T-helper 22 cell (primary cell): ENCODE measurements at places on chromosomes 1 and 21.

GRCh38 chr1:24896176-24896575 lies 33.9 kb downstream of the RUNX3 start:
- no peak for DNase-seq

- no peak for DNase-seq
Measured at GRCh38 chr21:29018540-29018939, 609 bp downstream of the RWDD2B start.

- DNase-seq: no peak
Measured at GRCh38 chr1:1920057-1920607, 1.1 kb upstream of the TMEM52 start.

GRCh38 chr1:155125946-155126555 lies 1.6 kb upstream of the EFNA1 start:
- no peak for DNase-seq

- no peak for DNase-seq
Measured at GRCh38 chr1:30120245-30121000, 603.0 kb downstream of the MATN1 start.

DNA sequence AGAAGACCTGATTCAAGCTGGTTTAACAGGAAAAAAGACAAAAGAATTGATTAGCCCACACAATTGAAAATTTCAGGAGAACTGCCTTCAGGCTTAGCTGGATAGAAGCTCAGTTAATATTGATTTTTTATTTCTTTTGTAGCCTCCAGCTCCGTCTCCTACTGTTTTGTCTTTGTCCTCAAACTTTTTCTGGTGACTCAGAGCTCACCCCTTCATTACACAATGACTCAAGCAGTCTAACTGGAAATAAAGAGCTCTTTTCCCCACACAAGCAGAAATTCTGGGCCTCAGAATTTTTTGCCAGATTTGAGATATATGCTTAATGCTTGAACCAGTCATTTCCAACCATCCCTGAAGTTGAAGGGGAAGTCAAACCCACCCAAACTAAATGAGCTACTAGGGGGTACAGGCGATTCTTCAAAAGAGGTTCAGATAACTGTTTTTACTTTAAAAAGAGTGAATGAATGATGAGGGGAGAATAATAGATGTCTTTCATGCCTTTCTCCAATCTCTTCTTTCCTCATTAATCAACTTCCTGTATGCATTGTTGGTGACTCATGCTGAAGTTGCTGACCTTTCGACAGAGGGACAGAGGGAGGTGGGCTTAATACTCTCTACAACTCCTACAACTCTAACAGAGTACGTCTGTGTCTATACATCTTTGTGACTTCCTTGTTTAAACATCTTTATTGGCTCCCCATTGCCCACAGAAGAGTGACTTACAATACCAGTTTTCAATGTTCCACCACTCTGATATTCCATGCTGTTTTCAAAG lies 6.2 kb upstream of the ACP6 start:
- DNase-seq: no peak

DNA sequence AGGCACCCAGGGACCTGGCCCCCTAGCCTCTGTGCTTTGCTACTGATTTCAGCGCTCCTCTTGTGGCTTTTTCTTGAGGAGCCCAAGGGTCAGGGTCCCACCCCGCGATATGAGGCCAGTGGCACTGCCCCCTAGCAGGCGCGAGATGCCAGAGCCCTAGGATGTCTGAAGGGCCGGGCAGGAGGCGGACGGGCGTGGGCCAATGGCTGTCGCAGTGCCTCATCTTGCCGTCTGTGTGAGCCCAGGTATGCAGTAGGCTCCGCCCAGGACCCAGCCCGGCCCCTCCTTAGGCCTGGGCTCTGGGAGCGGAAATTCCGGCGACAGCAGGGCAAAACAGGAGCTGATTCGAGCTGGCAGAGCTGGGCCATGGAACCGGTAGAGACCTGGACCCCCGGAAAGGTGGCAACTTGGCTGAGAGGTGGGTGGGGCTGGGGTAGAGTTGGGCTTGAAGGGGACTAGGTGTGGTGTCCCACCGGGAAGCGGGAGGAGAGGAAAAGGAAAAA lies at the start of gene CNKSR1:
CNKSR1 (plus strand) TSS at position 310 of the 503 bp plus-strand sequence; CDS start at position 367, 57 bp downstream.
- DNase-seq: no peak

DNA sequence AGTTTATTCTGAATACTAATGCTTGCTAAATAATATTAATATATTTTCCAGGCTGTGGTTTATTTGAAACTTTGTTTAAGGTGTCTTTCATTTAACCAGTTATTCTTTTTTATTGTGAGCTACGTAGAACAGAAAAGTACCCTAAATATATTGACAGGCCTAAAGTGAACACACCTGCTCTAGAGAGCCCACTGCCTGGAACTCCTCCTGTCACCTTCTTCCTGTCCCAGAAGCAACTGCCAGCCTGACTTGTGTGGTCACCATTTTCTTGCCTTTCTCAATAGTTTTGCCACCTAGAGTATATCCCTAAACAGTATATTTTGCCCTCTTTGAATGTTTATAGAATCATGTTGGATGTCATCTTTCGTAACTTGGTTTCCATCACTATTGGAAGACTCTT lies 48.5 kb downstream of the SCCPDH start:
- DNase-seq: no peak

- no peak for DNase-seq
Measured at GRCh38 chr1:73671530-73671929, 526.4 kb downstream of the LRRIQ3 start.

GRCh38 chr1:3668148-3668547 lies 15.8 kb downstream of the TP73 start:
- no peak for DNase-seq

DNA sequence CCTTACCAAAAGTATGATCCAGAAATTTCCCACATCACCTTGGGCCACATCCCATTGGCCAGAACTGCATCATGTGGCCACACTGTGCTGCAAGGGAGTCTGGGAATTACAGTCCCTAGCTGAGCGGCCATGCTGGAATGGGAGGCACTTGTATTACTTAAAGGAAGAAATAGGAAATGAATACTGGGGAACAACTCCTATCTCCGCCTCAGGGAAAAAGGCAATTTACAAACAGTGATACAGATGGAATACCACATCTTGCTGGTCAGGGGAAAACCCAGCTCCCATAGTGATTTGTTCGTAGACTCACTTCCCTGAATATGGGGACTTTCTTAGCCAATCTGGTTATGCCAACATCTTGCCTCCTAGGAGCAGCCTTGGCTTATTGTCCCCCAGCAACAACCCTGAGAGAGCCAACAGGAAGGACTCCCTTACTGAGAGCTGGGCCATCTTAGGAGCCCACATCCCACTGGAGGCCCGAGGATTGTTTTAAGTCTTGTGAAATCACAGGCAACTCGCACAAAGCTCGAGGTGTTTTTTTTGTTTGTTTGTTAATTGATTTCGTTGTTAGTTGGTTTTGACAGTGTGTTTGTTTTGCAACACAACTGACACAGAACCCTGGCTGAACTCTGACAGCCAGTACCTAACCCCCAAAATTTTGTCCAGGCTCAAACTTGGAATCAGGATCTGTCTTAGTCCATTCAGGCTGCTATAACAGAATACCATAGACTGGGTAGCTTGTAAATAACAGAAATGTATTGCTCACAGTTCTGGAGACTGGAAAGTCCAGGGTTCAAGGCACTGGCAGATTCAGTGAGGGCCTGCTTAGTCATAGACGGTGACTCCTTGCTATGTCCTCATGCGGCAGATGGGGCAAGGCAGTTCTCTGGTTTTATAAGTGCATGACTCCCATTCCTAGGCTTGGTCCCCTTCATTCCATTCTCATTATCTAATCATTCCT lies 14.9 kb downstream of the CDA start:
- no peak for DNase-seq

GRCh38 chr1:231311720-231312431 lies 25.8 kb downstream of the EXOC8 start:
- DNase-seq: no peak

DNA sequence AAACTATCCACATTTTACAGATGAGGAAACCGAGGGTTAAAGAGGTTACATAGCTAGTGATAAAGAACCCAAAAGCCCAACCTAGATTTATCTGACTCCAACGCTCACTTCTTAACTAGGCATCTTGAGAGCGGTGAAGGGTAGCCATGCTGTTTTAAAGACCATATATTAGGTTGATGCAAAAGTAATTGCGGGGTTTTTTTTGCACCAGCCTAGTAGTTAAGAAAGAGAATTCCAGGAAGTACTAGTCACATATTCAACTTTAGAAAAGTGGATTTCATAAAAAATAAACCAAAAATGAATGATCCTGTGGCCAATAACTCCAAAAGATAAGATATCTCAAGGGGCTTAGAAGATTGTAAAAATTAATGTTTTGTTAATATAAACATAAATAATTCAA lies 162.1 kb downstream of the GLUL start:
- DNase-seq: no peak
